ENCODE measurements at places on chromosomes 3 and 15. TPM values are rescaled to one million over a fixed set of nuclear protein-coding genes. Genes with fewer than 3 reads are reported as not detected.

DNA sequence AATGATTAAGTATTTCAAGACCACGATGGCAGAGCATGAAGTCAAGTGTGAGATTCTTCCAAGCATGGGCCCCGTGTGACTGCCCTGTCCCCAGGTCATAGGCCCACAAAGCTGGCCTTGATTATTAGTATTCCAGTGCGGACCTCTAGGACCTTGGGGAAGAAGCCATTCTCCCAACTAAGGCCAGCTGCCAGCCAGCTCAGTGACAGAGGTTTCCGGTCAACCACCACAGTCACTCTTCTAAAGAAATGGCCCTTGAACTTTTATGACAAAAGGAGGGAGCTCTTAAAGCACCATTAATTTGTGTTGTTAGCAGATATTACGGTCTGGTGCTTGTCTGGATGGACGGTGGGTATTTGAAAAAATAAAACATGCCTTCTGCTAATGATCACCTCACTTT is 28.0 kb downstream of the FAM3D start:
- no peak for DNase-seq

GRCh38 chr3:7700977-7701376 is 800.6 kb upstream of the LMCD1 start:
- DNase-seq = no peak

Gene MB21D2
- 11.0 TPM for total RNA-seq

- DNase-seq = no peak
These were observed 184.5 kb downstream of the FHIT start for GRCh38 chr3:61066800-61067199.

DNA sequence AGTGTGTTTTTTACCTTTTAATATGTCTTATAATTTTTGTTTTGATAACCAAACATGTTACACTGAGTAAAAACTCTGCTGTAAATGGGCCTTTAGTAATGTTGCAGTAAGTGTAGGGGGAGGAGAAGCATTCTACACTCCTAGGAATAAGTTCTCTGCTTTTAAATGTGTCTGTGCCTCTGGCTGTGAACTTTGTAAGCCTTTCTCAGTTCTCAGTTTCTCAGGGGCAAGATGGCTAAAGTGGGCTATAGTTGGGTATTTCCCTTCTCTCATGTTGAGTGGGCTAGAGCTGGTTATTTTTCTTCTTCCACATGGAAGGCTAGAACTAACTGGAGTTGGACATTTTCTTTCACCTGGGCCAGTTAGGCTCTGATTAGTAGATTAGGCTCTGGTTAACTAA is 75.3 kb upstream of the NUDT16 start:
- no peak for DNase-seq

DNA sequence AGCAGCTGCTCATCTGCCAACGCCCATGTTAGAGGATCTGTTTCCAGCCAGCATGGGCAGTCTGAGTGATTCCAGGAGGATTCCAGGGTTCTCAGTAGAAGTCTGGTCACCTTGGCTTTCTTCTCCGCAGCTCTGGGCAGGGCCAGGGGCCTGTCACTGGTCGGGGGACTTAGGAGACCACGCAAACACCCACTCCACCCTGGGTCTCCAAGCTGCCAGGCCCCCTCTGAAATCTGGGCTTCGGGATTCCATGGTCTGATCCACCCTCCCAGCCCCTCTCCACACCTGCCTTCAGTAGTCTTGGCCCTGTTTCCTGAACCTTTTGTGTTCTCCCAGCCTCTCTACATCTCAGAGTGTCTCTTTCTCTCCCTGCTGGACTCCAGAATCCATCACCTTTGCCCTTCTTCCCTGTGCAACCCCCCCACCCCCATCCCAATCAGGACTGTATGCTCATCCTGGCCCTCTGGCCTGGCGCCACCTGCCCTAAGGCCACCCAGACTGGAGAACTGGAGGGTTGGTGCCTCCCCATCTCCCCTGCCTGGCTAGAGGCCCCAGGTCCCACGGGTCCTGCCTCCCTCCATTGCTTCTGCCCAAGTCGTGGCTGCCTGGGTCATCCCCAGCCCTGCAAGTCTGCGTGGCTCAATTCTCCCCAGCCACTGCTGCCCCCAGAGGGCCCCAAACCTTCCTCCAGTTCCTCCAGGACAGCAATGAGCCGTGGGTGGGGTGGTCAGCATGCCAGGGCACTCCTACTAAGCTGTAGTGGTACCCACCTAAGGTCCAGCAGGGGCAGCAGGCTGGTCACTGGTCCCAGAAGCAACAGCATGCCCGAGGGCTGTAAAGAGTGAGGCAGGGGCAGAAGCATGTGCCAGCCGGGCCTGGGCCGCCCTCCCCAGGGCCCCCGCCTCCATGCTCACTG is 102.8 kb downstream of the TBC1D2B start:
- DNase-seq = no peak

DNA sequence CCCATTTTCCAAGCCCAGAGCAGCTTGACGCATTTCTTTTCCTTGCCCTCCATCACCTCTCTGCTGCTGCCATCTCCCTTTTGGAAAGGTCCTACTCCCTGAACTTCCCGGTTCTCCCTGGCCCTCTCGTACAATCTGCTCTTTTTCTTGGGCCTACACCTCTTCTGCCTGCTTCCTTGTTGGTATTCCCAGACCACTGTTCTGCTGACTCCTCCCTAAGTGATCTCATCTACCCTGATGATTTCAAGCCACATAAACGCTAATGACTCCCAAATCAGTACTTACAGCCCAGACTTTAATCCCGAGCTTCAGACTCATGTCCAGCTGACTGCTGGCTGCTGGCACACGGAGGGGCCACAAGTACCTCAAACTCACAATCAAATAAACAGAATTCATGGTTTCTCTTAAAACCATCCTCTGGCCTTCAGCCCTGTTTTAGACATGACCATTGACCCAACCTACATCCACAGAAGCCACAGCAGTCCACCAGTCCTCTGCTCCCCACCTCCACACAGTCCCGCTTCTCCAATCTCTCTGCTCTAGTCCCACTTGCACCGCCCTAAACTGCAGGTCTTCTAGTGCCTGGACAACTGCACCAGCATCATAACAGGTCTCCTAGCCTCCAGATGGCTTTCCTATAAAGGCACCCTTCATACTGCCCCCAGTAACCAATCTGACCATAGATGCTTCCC is 57.6 kb downstream of the AAGAB start:
- peak; percentile 89 for DNase-seq

DNA sequence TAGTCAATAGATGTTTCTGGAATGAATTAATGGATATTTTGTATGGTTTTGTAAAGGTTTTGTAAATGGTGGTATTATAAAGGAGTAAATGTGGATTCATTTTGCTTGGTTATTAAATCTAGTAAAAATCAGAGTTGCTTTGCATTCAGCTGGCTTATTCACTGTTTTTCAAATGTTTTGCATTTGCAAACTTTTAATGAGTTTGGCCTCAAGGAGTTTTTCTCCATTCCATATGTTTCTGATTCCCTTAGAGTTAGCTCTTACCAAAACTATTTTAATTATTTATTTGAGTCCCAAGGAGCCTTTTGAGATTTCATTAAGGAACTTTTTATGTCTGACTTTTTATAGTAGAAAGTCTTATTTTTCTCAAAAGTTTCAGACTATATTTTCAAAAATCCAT is 992.2 kb downstream of the DIPK2A start:
- DNase-seq = no peak

GRCh38 chr15:89836267-89837133 is 21.8 kb upstream of the ANPEP start:
- DNase-seq = peak; percentile 93

Measured in LHCN-M2 (cell line).